ENCODE measurements at places on chromosomes 11 and 22.

- DNase-seq: peak; percentile 49
These were observed 89.9 kb downstream of the MTNR1B start for GRCh38 chr11:93059117-93059957.

DNA sequence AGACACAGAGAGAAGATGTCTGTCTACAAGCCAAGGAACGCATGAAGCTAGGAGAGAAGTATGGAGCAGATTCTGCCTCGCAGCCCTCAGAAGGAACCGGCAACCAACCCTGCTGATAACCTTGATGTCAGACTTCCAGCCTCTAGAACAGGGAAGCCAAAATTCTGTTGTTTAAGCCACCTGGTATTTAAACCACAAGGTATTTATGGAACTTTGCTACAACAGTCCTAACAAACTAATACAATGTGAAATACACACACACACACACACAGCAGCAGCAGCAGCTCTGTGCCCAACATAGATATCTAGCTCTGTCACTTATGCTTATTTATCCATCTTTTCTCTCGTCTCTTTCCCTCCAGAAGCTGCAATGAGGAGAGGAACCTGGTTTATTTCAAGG lies 400.0 kb downstream of the ETS1 start:
- DNase-seq: no peak

DNA sequence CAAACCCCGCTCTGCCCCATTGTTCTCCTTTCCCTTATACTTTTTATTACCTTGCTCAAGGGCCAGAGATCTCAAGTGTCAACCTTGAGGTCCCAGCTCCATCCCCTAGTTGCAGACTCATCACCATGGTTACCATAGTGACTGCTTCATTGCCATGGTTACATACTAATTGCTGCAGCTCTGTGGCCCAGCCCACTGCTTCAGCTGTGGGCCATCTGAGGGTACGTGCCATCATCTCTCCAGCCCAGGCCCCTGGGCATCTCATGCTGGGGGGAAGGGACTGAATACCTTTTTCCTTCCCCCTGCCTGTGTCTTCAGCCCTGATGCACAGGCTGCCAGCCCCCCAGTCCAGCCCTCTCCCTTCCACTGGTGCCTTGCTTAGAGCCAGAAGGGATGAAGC lies 22.2 kb downstream of the TREH start:
- DNase-seq: peak; percentile 52

- peak; percentile 84 for DNase-seq
These were observed 16.3 kb upstream of the CYP2R1 start for GRCh38 chr11:14908214-14908880.

DNA sequence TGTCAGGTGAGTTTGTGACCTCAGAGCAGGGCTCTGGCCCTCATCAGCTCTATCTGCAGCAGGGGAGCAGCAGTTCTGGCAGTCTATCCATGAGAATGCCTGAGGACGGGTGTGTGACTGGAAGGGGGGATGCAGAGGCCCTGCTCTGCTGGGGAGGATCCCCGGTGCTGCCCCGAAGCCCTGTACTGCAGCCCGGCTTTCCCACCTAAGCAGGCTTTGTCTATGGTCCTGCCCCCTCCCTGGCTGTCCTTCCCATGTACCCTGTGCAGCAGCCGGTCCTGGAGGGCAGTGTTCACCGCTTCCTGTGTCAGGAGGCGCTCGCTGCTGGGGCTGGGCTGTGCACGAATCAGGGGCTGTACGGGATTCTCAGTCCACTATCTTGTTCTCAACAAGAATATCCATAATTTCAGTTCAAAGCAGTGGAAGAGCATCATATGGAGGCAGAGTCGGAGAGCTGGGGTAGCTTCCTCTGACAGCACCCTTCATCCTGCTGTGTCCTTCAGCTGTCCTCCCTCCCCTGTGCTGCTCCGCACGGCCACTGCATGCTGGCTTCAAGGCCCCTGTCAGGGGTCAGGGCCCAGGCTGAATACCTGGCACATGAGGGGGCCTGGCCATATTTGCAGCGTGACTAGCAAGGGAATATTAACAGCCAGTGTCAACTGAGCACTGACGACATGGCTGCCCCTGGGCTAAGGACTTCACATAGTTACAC lies 125.2 kb downstream of the CTTN start:
- no peak for DNase-seq

GRCh38 chr11:112408517-112408916 lies 147.9 kb upstream of the PLET1 start:
- no peak for DNase-seq

DNA sequence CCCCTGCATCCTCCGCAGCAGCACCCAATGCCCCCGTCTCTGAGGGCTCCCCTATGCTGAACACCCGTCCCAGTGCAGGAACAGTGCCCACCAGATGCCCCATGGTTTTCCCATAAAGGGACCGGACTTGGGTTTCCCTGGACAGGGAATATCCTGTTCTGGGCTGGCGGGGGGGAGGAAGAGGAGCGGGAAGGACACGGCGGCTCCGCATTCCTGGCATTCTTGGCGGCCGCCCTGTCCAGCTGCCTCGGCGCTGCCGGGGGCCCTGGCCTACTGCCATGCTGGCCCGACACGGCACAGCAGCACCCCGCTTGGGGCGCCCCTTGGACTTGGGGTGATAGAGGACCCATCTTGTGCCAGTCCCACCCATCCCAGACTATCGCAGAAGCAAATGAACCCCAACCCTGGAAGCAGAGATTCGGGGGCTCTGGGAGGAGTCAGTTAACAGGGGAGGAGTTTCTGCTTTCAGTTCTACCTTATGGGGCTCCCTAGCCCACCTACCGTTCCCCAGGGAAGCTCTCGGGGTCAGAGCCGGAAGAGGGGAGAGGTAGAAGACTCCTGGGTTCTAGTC lies 23.7 kb upstream of the CBX7 start:
- no peak for DNase-seq

DNA sequence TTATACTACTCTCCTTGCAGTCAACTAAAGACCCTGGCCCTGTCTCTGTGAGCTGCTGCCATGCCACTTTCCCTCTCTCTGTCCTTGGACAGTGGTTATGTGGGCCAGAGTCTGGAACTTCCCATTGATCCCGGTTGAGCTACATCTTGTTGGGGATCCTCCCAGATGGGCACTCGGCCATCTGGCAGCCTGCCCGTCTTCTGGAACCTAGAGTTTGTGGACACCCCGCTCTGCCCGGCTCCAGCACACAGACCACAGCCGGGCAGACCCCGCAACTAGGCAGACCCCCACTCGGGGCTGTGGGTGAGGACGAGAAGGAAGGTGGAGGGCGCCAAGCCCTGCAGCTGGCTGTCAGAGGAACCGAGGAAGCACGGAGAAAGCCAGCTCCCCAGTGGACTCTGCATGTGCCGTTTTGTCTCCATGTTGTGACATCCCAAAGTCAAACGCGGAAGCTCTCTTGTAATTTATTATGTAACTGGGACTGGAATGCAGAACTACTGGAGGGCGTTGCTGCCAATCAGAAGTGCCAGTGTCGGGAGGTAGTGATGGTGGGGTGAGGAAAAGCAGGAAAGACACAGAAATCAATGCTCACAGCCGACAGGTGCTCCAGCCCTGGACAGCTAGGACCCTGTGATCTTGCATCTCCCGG lies 207.7 kb downstream of the CEP164 start:
- peak; percentile 85 for DNase-seq

DNA sequence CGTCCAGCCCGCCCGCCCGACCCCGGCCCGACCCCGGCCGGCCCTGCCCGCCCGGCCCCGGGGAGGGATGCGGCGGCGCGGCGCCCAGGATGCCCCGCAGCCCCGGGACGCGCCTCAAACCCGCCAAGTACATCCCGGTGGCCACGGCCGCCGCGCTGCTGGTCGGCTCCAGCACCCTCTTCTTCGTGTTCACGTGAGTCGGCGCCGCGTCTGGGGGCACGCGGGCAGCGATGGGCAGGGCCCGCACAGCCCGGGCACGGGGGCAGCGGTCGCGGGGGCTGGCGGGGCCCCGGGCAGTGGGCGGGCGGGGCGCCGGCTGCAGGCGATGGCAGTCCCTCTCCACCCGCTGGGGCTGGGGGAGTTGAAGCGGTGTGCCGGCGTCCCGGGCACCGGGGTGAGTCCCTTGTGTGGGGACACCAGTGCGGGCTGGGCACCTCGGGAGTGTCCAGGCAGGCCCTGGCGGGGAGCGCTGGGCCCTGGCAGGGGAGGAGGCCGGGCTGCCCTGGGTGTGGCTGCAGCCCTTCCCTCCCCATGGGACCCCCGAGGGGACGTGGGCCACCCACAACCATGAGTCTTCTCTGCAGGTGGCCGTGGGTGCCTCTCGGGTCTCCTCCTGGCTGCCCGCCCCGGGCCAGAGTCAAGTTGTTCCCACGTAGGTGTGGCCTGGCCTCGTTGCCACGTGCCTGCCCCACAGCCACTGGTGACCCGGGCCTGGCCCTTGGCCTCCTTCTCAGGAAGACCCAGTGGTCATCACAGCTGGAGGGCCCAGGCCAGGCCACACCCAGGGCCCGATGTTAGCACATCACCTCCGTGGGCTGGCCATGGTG lies 468 bp downstream of the ZDHHC8 start:
- peak; percentile 21 for DNase-seq

- peak; percentile 40 for DNase-seq
These were observed 63.3 kb downstream of the TRIM44 start for GRCh38 chr11:35725885-35726284.

GRCh38 chr11:36156161-36156816 lies 132.9 kb downstream of the COMMD9 start:
- DNase-seq: no peak

- DNase-seq: peak; percentile 17
These were observed 150.3 kb downstream of the NECTIN1 start for GRCh38 chr11:119578521-119579191.

- no peak for DNase-seq
These were observed 57.0 kb upstream of the ADORA2A start for GRCh38 chr22:24370401-24370800.

GRCh38 chr11:71947498-71947897 lies 18.7 kb downstream of the RNF121 start:
- no peak for DNase-seq

DNA sequence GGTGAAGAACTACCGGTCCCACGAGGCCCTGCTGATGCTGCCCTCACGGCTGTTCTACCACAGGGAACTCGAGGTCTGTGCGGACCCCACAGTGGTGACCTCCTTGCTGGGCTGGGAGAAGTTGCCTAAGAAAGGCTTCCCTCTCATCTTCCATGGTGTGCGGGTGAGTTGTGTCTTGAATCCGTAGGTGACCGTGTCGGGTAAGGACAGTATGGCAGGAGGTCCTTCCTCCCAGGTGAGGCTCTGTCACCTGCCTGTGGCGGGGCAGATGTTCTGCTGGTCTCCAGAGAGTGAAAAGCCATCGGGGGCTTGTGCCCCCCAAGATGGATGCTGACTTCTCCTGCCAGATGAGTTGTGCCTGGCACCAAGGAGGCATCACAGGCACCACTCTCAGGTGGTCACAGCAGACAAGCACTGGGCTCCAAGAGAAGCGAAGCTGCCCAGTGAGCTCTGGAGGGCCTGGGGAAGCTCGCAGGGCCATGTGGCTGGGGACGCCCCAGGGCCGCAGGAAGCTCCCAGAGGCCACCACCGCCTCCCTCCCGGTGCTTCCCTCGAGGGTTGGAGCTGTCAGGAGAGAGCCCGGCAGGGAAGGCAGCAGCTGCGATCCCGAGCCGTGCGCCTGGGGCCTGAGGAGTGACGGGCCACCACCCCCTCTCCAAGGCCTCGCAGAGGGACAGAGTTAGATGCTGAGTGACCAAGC lies 17.3 kb upstream of the PANX2 start:
- DNase-seq: no peak

GRCh38 chr22:29787371-29787980 lies 20.3 kb downstream of the UQCR10 start:
- no peak for DNase-seq

- no peak for DNase-seq
These were observed 78.9 kb downstream of the PDE2A start for GRCh38 chr11:72595292-72595684.

DNA sequence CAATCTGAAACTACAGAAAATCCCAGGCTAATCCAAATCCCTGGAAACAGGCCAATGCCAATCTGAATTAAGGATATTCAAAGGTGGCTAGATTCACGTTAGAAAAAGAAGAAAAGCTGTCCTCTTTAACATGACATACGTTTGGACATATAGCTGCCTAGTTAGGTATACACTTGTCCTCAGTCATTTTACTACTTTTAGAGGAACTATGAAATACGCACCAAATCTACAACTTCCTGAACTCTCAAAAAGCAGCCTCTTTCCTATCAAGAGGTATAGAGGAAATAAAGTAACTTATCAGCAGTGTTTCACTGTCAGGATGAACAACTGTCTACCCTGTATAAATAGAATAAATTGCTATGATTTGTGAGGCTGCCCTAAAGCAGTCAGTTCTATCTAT lies 24.0 kb downstream of the KMT5B start:
- no peak for DNase-seq

GRCh38 chr11:111417766-111418435 lies 38.8 kb upstream of the POU2AF1 start:
- peak; percentile 64 for DNase-seq

DNA sequence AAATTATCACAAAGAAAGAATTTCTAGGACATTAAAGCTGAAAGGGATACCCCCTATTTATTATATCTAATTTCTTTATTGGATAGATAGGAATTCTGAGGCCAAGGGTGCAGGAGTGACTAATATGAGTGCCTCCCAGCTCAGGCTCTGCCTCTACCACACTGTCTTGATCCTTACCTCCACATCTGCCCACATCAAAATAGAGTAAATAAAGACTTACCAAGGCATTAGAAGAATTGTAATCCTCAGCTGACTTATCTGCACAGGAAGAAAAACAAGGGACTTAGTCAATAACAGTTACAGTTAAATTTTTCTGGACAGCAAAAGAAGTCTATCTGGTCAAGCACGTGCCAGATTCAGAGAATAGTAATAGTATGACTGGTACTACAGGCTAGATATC lies 72.6 kb upstream of the GDPD4 start:
- no peak for DNase-seq

DNA sequence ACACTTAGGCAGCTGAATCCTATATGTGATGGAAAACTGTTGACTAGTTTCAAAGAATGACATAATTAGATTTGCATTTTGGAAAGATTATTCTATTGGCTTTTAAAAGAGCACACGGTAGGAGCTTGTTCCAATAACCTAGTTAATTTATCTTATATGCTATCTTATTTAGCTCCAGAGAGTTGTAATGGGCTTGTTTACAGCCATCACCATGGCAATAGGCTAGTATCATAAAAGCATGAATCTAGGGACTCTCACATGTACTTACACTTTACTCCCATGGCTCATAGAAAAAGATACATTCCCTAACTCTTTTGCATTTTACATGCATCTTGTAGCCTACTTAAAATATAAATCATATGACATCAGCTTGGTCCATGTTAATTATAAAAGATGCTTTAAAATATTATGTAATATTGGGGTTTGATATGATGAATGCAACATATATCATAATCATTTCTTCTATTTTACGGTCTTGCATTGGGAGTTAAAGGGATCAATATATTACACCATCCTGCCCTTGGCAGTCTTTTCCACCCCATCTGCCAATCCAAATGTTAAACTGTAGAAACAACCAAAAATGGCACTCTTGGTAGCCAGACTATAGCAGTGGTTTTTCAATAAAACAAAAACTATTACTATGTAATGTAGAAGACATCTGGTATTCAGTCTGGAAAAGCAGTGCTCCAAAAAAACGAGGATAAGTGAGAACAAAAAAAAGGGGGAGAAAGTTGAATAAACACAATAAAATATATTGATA lies 2254.0 kb downstream of the LRRC4C start:
- peak; percentile 30 for DNase-seq

- DNase-seq: peak; percentile 98
These were observed 8.2 kb upstream of the TBC1D22A start for GRCh38 chr22:46754110-46754799.
